ENCODE measurements at places on chromosomes 13 and 19.
A peak's percentile ranks its signal among the peaks of the same experiment; 100 is the strongest.

GRCh38 chr19:54160182-54160811 lies 776 bp upstream of the LENG1 start:
- peak; percentile 39 for DNase-seq

DNA sequence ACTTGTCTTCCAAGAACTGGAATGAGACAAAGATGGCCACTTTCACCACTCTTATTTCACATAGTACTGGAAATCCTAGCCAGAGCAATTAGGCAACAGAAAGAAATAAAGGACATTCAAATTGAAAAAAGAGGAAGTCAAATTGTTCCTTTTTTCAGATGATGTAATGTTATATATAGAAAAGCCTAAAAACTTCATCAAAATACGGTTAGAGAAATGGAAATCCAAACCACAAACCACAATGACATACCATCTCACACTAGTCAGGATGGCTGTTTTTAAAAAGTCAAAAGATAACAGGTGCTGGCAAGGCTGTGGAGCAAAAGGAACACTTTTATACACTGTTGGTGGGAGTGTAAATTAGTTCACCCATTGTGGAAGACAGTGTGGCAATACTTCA lies 113.3 kb upstream of the SPRY2 start:
- no peak for DNase-seq

GRCh38 chr19:43407416-43408005 lies 7.2 kb upstream of the TEX101 start:
- DNase-seq: no peak

DNA sequence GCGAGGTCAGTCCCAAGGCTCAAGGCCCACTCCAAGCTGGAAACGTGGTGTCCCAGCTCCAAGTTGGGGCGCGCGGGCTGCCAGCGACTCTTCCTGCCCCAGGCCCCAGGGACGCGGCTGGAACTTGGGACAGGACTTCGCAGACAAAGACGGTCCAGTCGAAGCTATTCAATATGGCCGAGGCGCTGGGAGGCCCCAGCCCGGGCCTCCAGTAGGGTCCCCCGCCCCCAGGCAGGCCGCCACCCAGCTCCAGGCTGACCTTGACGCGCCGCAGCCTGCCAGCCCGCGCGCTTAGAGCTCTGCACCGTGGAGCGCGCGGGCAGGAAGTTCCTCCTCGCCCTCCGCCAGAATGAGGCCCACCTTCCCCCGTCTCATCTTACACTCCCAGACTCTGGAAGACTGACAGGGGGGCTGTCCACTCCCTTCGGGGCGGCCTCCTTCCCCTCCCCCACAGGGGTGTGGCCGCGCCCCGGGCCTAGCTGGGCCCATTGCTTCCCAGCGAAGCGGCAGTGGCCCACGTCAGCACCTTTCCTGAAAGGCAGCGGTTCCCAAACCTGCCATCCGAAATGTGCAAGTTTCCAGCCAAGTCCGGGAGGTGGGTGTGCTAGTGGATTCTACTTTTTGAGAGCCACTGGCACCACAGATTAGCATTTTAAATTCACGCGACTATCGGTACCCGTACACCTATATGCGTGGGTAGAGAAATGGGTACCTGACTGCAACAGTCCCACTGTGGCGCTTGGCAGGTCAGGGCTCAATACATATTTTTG lies at the start of gene CCDC8:
TSS of gene CCDC8 (minus strand) at position 303 of the 770 bp plus-strand sequence. CDS start 754 bp downstream, outside the sequence.
- peak; percentile 95 for DNase-seq

GRCh38 chr19:44141191-44142058 lies at the start of gene ZNF234:
Gene ZNF234, plus strand, starts transcription at chr19:44141554. Its CDS starts 3,079 bp downstream, at chr19:44144633.
- DNase-seq: no peak

DNA sequence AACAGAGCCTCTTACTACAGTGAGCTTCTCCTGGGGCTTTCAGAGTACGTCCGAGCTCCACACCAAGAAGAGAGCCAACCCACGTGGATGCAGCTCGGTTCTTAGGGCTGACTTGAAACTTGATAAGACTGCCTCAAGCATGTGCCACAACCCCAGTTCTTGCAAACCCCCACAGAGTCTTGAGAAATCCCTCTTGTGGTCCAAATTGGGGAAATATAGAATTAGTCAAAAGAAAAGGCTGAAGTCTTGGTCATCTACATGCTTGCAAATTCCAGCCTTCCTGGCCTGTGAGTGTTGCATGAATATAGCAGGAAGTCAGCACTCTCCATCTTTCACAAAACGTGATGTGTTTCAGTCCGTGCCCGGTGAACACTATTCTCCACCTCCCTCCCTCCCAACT lies 95.2 kb downstream of the GGACT start:
- no peak for DNase-seq

GRCh38 chr19:38805180-38805579 lies 7.6 kb downstream of the LGALS4 start:
- DNase-seq: no peak

GRCh38 chr13:51380269-51380668 lies 40.8 kb downstream of the SERPINE3 start:
- DNase-seq: no peak

GRCh38 chr19:55441319-55441691 lies 1.8 kb downstream of the SHISA7 start:
- no peak for DNase-seq

- no peak for DNase-seq
These were observed 4.3 kb downstream of the TEX29 start for GRCh38 chr13:111324736-111325135.

GRCh38 chr19:50480281-50481111 lies 3.8 kb upstream of the GARIN5A start:
- DNase-seq: no peak

GRCh38 chr19:5809053-5809452 lies 4.2 kb downstream of the NRTN start:
- no peak for DNase-seq

DNA sequence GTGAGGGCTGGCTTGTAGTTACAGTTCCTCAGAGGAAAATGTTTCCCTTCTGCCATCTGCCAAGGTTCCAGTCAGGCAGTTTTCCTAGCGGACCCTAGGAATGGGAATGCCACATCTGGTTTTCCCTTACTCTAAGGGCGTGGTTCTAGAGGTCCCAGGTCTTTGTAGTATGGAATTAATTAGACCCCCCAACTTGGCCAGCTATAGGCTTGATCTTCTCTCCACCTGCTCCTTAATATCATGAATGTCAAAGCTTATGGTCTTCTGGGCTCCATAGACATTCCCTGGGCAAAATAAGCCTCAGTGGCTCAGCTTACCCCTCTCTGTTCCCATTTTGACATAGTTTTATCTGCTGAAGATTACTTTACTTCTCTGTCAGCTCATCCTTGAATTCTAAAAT lies 70.0 kb downstream of the ZNF568 start:
- no peak for DNase-seq

DNA sequence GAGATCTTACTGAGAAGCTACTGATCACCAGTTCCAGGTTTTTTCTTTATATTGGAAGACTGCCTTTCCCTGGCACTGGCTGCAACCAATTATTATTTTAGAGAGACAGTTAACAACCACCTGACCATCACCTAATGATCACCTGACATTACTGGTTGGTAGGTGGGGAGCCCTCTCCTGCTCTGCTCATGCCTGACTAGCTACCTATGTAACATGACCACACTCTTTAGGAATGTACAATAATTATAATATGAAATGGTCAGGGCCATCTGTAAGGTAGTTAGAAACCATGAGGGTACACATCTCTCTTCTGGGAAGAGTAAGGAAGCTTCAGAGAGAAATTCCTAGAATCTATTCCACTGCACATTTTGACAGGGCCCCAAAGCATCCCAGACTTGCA lies 59.0 kb upstream of the SCEL start:
- DNase-seq: no peak

DNA sequence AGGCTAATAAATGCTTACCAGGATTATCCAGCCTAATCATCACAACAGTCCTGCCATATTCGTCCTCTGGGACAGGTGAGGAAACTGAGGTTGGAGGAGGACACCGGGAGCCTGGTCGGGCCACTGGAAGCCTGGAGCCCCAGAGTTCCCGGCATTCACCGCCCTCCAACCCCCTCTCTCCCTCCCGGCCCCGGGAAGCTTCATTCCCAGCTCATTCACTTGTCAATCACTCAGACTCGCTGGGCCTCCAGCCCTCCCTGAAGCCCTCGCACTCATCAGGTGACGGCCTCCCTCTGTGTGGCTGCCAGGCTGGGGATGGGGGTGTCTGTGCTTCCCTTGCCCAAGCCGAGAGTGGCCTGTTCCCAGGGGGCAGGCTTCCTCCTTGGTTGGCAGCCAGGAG lies 22.5 kb upstream of the ZNF99 start:
- DNase-seq: no peak

GRCh38 chr19:48501494-48502349 lies 9.9 kb downstream of the LMTK3 start:
- peak; percentile 94 for DNase-seq

DNA sequence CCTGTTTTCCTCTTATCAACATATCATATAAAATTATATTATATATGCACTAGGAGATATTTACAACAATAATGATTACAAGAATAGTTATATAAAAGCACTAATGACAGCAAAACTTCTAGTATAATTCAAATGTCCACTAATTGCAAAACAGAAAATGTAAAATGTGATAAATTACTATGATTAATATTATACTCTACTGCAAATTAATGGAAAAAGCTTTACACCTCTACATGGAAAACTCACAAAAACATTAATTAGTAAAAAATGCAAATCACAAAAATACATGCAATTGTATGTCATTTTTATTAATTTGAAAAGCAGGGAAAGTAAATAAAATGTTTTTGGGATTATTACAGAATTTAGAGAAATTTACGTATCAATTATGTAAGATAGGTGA lies 681.0 kb upstream of the PCDH20 start:
- DNase-seq: no peak

DNA sequence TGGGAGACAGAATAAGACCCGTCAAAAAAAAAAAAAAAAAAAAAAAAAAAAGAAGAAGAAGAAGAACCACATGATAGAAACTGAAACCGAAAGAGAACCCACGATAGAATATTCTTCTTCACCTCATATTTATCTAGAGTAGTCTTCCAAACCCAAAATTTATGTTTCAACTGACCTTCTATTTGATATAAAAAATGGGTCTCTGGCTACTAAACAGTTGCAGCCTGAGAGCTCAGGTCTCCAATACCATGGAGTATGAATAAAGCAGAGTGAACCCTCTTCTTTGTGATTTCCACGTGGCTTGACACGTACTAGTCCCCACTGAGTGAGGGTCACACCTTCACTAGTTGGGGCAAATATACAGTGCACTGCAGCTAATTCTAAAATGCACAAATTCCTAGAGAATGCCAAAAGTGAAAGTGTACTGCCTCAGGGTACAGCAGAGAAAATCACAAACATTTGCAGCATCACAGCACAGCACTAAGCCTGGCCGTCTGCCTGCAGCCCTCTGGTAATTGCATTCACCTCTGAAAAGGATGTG lies 30.8 kb upstream of the RFC3 start:
- DNase-seq: no peak

GRCh38 chr19:33641261-33641660 lies 19.5 kb downstream of the CHST8 start:
- no peak for DNase-seq

DNA sequence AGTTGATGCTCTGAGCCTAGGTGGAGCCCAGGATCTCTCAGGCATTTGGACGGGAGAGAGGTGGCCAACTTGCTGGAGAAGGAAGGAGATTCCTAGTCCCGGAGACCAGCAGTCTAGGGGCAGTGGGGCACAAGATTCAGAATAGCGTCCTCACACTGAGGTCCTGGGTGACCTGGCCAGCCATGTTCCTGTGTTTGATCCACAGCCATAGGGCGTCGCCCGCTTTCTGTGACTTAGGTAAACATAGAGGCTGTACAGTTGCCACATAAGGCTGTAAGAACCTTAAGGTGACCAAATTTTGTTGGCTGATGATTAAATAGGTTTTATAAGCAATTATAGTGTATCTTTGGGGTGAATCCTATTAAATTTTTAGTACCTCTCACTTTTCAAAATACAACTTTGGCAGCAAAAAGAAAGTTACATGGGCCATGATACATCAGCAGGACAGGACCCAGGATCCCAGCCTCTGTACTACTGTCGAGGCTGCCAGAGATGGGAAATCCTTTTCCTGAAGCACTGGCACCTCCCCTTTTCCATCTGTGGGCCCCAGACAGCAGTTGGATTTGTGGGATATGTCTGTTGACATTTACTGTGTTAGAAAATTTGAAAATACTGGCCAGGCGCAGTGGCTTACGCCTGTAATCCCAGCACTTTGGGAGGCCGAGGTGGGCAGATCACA lies 37.5 kb downstream of the TSSK6 start:
- no peak for DNase-seq

GRCh38 chr19:29796173-29796573 lies 15.6 kb upstream of the CCNE1 start:
- no peak for DNase-seq

- DNase-seq: no peak
These were observed at the start of gene TRIM28 for GRCh38 chr19:58543826-58544590. Gene TRIM28, plus strand, starts transcription at chr19:58544064. Its CDS starts 694 bp downstream, at chr19:58544758.

- no peak for DNase-seq
These were observed 17.8 kb upstream of the CCNA1 start for GRCh38 chr13:36414461-36414860.

GRCh38 chr19:49459388-49459787 lies 6.4 kb downstream of the ALDH16A1 start:
- DNase-seq: no peak

- DNase-seq: no peak
These were observed 11.7 kb upstream of the RBM26 start for GRCh38 chr13:79417741-79418140.

GRCh38 chr19:7658219-7658686 lies 10.6 kb upstream of the RETN start:
- no peak for DNase-seq

GRCh38 chr19:10474962-10475451 lies 28.1 kb downstream of the KEAP1 start:
- no peak for DNase-seq

- DNase-seq: no peak
These were observed 133.4 kb downstream of the NDFIP2 start for GRCh38 chr13:79614250-79614918.

DNA sequence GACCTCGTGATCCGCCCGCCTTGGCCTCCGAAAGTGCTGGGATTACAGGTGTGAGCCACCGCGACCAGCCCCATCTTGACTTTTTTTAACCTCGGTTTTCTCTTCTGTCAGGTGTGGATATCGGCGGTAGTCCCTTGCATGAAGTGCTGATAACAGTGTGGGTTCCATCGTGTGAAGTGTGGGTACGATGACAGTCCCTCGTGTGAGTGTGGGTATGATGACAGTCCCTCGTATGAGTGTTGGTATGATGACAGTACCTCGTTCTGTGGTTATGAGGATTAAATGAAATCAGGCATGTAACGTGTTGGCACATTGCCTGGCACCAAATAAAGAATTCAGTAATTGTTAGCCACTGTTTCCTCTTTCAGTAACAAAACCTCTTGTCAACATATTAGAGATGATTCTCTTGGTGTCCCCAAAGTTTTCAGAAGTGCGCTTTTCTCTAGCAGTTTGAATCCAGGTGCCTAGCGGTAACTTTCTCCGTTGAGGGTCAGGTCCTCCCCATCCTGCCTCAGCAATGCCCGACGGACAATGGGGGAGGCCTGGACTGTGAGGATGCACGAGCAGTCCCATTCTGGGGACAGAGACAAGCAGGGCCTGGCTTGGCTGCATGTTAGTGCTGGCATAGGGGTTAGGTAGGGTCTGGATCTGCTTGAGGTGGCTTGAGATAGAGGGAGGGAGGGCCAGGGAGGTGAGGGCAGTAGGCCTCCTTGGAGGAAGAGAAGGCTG lies 15.3 kb downstream of the GATAD2A start:
- DNase-seq: no peak

- DNase-seq: no peak
These were observed 462.0 kb upstream of the SPRY2 start for GRCh38 chr13:80802946-80803345.

- DNase-seq: no peak
These were observed 9.7 kb downstream of the LPAR6 start for GRCh38 chr13:48403151-48403631.

All from NCI-H1105 treated with DMSO at 0.1 percent for 48 hours (cell line).